ENCODE measurements at places on chromosomes 2 and 18. TPM values are rescaled to one million over a fixed set of nuclear protein-coding genes. Genes with fewer than 3 reads are reported as not detected.

Gene TMBIM1
- 266 TPM for total RNA-seq

Gene SERPINB7
- total RNA-seq, result not detected

Gene KIDINS220
- total RNA-seq, result 107 TPM

Gene SIX3
- not detected for total RNA-seq

Gene ASB18
- total RNA-seq, result not detected

Gene CTAGE1
- total RNA-seq, result not detected

Gene SGPP2
- total RNA-seq, result not detected

Gene CFAP221
- not detected for total RNA-seq

Gene REG1B
- not detected for total RNA-seq

Gene TPO
- total RNA-seq, result 17.6 TPM

Gene CTIF
- 68.9 TPM for total RNA-seq

Gene DCDC2C
- total RNA-seq, result not detected

Gene GREB1L
- 39.7 TPM for total RNA-seq

Gene AKAIN1
- not detected for total RNA-seq

Gene PRSS56
- total RNA-seq, result not detected

Gene PPP3R1
- 70.1 TPM for total RNA-seq

Gene BMPR2
- total RNA-seq, result 112 TPM

Gene REEP1
- total RNA-seq, result 0.17 TPM

Gene FOXI3
- not detected for total RNA-seq

Gene HAUS1
- 27.2 TPM for total RNA-seq

Gene NT5C1B
- total RNA-seq, result not detected

Gene TBC1D8
- 33.2 TPM for total RNA-seq

Gene ACMSD
- total RNA-seq, result not detected

Gene CWC22
- 22.7 TPM for total RNA-seq

Gene REG3A
- not detected for total RNA-seq

Gene TMEM247
- total RNA-seq, result not detected

Gene CYS1
- 1.4 TPM for total RNA-seq

Gene LHCGR
- total RNA-seq, result 2.7 TPM

Gene HES6
- total RNA-seq, result 7.3 TPM

Gene ABCG5
- not detected for total RNA-seq

Gene PAX8
- total RNA-seq, result 10.7 TPM

Gene CROCC2
- total RNA-seq, result not detected

Gene RAX
- not detected for total RNA-seq

Gene CRYBA2
- total RNA-seq, result not detected

Gene GRHL1
- 0.88 TPM for total RNA-seq

Gene EVX2
- total RNA-seq, result not detected

Gene ATP5MC3
- 97.8 TPM for total RNA-seq

Gene STPG4
- total RNA-seq, result not detected

Gene GPR148
- not detected for total RNA-seq

Gene B3GNT7
- 3.4 TPM for total RNA-seq

Gene IL1RN
- 0.98 TPM for total RNA-seq

Gene NCKAP1
- total RNA-seq, result 183 TPM

Gene LRRC30
- total RNA-seq, result not detected

Gene SFTPB
- total RNA-seq, result not detected

Gene EML4
- total RNA-seq, result 38.0 TPM

Gene EMILIN2
- total RNA-seq, result 107 TPM

Gene PUM2
- total RNA-seq, result 75.7 TPM

Gene TRABD2A
- total RNA-seq, result 3.6 TPM

Gene ALPG
- total RNA-seq, result not detected

Gene RPS27A
- 2,786 TPM for total RNA-seq

Gene UGT1A7
- total RNA-seq, result not detected

Gene MTLN
- total RNA-seq, result 128 TPM

Gene CD302
- total RNA-seq, result 198 TPM

Gene ARHGAP15
- total RNA-seq, result 7.9 TPM

Gene CCDC142
- 17.0 TPM for total RNA-seq

Gene SCN7A
- total RNA-seq, result 17.2 TPM

Gene TMEM178A
- 6.2 TPM for total RNA-seq

Gene RBBP8
- 43.7 TPM for total RNA-seq
